ENCODE measurements at places on chromosomes 2 and 18.

GRCh38 chr2:216761809-216762208 lies 66.5 kb upstream of the IGFBP5 start:
- no peak for DNase-seq

DNA sequence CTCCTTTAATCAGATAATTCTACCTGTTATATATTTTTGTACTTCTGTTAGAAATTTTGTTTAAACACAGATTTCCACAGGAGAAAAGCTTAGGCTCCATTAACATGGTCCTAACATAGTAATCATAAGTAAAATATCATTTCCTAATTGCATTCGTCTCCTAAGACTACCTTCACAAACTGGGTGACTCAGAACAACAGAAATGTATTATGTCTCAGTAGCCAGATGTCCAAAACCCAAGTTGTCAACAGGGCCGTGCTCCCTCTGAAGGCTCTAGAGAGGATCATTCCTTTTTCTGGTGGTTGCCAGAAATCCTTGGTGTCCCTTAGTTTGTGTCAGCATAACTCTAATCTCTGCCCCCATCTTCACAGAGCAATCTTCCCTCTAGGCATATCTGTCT lies 5.4 kb downstream of the FBXO15 start:
- no peak for DNase-seq

- no peak for DNase-seq
These were observed 762 bp upstream of the SPOPL start for GRCh38 chr2:138500592-138501424.

DNA sequence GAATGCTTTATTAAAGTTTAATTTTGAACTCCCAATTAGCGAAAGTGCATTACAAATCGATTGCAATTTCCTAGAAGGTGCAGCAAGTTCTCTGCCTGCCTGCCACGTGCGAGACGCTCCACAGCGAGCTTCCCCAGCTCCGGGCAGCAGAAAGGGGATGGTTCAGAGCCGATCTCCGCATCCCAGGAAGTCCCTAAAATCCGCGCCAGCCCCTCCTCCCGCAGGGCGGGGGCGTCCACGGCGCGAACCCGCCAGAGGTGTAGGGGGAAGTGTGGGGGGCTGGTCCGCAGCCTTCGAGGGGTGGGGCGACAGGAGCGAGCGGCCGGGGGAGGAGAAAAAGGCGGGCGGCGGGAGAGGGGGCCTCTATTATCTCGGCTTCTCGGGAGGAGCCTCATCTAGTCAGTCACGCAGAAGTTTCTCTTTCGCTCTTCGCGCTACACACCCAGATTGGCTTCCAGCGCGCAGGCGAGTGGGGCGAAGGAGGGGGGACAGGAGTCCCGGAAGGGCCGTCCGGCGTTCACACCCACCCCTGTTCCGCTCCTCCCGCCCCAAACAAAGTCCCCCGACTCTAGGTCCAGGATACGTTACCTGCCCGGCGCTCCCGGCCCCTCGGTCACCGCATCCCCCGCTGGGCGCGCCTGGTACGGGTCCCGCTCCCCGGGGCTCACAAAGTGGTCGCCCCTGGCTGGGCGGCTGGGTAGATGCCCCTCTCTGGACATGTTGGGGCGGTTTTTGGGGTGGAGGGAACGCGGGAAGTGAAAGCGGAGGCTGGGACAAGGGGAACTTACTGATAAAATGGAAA lies 9.1 kb upstream of the NR4A2 start:
- DNase-seq = peak; percentile 85

DNA sequence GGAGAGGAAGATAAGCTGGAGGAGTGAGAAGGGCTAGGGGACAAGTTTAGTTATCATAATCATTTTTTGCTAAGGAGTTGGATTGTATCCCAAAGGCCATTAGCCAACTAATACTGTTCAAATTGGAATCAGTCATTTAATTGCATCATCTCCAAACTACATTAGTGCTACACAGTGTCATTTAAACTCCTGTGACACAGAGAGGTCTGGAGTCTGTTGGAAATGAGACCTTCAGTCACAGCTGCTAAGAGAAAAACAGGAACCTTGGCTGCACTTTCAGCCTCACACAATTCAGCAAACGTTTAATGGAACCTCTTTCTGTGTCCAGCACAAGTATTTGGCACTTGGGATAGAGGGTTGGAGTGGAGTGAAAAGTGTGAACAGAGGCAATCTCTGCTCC lies 175.5 kb upstream of the MGAT5 start:
- DNase-seq = no peak

DNA sequence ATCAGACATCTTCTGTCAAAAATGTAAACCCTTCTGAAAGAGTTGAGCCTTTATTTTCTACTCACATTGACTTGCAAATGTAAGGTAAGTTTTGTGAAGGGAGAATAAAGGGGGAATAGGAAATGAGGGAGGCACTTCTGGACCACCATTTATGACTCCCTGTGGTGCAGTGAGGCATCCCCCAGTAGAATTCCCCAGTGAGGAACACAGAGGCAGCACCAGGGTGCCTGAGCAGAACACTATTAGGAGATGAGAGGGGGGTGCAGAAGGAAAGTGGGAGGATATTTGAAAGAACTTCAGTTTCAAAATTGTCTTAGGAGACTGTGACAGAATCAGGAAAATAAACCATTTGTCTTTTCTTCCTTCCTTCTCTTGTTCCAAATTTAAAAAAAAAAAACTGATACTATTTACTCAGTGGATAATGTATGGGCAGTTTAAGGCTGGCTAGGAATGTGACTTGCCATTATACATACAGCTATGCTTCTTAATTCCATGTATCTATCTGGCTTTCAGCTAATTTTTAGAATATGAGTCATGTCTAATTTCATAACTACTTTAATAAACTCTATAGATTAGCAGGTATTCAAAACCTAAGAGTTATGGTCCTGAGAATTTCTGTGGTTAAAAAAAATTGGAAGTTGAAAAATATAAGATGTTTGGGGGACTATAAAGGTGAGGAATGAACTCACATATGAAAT lies 478.1 kb upstream of the CHAC2 start:
- DNase-seq = peak; percentile 15

GRCh38 chr2:189674374-189675112 lies at the start of gene ANKAR:
Gene ANKAR (plus strand): TSS chr2:189674670. CDS start chr2:189676491, 1,821 bp downstream.
- peak; percentile 60 for DNase-seq

DNA sequence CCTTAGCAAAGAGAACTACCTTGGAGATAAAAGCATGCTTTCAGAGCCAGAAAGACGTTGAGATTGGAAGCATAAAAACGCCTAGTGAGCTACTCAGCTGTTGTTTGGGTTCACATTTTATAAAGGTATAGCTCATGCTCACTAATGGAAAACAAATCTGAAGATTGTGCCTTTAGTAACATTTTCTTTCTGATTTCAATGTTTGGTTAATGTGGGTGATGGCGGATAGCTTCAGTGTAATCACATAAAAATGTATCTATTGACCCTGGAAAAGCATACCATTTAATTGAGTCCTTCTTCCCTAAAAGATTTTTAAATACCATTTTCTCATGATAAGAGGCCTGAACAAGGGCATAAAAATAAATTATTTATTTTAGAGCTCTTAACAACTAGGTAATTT lies 73.4 kb downstream of the DTNA start:
- DNase-seq = no peak

GRCh38 chr18:44961288-44961995 lies 280.8 kb downstream of the SETBP1 start:
- DNase-seq = no peak

- no peak for DNase-seq
These were observed 80.6 kb downstream of the MYO1B start for GRCh38 chr2:191325651-191326365.

DNA sequence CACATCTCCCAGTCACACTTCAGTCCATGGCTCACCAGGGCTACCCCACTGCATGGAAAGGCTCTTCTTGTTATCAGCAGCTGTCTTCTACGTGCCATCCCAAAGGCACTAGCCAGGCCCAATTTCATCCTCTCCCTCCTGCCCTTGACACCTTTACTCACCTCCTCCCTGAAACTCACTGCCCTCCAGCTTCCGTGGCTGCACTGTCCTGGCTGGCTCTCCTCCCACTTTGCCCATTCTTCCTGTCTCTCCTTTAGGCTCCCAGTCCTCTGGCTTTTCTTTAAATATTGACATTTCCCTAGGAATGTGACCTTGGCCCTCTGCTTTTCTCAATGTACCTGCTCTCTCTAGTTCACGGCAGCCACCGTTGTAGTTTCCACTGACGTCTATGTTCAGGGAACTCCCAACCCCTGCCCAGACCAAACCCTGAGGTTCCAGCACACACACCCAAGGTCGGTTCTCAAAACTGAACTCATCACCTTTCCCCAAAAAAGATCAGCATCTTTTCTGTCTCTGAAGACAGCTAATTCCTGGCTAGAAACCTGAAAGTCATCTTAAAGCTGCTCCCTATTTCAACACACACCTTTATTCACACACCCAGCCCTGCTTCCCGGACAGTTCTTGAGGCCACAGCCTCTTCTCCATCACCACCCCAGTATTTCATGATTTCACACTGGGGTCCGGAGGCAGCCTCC lies 36.7 kb downstream of the WDFY1 start:
- no peak for DNase-seq

DNA sequence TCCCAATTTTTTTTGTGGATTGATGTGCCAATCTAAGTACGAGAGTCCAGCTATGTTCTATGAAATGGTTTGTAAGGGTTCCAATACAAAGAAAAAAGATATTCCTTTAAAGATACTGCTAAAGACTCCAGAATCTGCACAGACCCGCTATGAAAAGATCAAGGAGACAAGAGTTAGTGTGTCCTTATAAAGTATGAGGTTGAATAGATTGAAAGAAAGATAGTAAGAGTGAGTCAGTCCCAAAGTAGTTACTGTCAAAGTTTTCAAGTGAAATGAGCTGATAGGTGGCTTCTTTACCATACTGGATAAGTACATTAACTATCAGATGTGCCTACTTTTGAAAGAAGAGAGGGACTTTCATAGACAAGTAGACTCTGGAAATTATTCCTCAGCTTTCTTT lies 17.9 kb upstream of the EHBP1 start:
- no peak for DNase-seq

DNA sequence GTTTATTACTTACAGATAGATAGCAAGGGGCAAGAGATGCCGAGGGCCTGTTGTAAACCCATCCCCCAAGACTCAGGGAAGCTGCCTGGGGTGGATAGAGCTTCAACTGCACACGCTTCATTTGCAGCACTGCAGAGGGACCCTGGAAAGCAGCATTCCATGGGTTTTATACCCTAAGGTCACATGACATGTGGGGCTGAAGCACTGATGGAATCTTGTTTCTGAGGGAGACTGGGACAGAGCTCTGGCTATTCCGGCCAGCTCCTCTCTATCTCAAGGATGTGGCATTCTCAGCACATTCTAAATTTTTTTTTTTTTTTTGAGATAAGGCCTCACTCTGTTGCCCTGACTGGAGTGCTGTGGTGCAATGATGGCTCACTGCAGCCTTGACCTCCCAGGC lies 300.1 kb downstream of the MYCN start:
- DNase-seq = no peak

- no peak for DNase-seq
These were observed 273.8 kb downstream of the ZNF521 start for GRCh38 chr18:25077944-25078723.

GRCh38 chr2:121505005-121505404 lies 25.7 kb upstream of the RNU4ATAC start:
- DNase-seq = peak; percentile 76

DNA sequence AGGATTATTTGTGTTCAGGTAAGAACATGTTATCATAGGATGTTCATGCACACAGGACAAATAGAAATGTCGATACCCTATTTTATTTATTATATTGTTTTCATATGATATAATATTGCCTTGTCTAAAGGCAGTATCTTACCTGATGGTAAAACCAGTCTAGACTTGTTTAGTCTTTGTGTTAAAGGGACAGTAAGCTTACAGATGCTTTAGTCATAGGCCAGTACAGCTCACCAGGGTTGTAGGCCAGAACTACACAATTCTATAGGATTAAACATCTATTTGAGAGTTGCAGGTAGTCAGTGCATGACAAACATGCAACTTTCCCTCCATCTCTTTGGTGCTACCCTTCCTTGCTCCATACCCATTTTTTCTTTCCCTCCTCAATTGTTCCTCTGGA lies 158.5 kb downstream of the GALNT3 start:
- DNase-seq = no peak

DNA sequence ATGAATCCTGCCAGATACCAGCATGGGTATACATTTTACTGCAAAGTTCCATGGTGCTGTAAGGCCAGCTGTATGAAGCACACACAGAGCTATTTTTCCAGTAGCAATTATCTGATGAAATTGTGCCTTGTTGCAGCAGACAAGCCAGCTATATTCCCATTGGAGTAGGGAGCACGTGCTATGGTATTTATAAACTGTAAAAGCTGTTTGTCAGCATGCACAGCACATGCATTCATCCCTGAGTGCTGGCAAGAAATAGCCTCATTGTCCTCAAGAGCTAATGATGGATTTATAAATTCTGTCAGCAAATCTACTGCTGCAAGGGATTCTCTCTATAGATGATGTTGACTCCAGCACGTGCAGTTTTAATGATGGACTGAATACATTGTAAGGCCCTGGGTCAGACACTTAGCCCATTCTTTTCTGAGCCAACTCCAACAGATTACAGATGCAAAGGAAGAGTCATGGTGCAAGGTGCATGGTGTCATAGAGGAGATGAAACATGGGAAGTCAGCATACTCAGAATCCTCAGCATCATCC lies 61.7 kb downstream of the KCNS3 start:
- DNase-seq = no peak

GRCh38 chr2:100281521-100282438 lies 40.5 kb downstream of the LONRF2 start:
- DNase-seq = no peak

DNA sequence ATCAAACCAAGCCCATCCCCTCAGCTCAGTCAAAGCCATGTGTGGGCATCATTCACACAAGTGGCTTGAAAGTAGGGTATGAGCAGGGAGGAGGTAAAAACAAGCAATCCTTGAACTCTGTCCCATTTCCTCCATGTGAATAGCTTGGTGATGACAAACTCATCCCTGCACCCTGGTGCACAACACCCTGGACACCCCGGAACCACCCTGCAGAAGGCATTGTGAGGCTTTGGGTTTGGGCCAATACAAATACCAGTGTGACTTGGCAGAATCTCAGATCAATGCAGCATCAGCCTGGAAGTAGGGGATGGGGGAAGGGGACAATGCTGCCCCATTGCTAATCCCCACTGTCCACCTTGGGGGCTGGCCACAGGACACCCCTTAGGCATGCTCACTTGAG lies 28.6 kb downstream of the TGFA start:
- DNase-seq = no peak

DNA sequence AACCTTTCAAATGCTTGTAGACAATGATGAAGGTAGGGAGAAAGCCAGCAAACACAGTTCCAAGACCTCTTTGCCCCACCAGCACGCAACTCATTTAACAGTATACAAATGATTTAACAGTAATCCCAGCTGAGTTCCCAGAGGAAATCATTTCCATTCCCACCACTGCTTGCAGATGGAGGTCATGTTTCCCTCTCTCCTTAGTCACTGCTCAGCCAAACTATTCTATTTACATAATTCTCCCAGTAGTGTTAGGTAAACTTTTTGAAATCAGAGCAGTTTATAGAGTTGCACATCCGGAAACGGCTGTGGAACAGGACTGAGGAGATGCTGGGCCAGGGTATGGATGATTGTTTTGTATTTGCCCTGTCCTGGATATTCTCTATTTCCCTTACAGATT lies 328.5 kb downstream of the FIGN start:
- no peak for DNase-seq

GRCh38 chr18:13381331-13381730 lies 162.8 kb downstream of the LDLRAD4 start:
- DNase-seq = no peak

- peak; percentile 34 for DNase-seq
These were observed 144.1 kb downstream of the FHOD3 start for GRCh38 chr18:36441426-36442240.

- no peak for DNase-seq
These were observed 3.8 kb upstream of the RHBDD1 start for GRCh38 chr2:226832061-226832460.

GRCh38 chr2:37917281-37918228 lies 7.5 kb upstream of the RMDN2 start:
- no peak for DNase-seq

Measured in HS-5 (cell line).